ENCODE measurements at places on chromosomes 12 and 14.

GRCh38 chr12:116600959-116601918, 42.1 kb downstream of the MAP1LC3B2 start:
- no peak for DNase-seq

DNA sequence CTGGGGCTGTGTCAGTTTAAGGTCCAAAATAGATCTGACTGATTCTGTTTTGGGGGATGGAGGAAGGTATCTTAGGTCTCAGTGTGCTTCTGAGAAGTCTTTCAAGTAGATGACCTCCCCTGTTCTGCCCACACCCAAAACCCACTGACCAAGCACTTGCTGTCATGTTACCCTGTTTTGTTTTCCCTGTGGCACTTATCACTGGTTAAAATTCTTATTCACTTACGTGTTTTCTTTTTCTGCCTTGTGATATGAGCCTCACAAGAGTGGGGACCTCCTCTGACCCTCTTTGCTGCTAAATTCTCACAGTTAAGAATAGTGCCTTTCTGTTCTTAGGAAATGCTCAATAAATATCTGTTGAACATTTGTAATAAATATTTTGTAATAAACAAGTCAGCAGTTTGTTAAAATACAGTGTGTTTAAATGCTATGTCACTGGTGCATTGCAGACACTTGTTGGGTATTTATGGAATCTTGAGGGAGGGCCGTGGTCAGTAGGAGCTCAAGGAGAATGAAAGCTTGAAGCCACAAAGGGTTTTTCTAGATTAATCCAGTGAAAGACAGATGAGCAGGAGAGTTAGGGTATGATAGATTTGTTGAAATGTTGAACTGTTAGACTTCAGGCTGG, 20.9 kb downstream of the PLEKHA5 start:
- DNase-seq: no peak

GRCh38 chr14:73153272-73153671, 17.0 kb downstream of the PSEN1 start:
- DNase-seq: no peak

GRCh38 chr12:130254461-130255276, 83.0 kb upstream of the PIWIL1 start:
- no peak for DNase-seq

DNA sequence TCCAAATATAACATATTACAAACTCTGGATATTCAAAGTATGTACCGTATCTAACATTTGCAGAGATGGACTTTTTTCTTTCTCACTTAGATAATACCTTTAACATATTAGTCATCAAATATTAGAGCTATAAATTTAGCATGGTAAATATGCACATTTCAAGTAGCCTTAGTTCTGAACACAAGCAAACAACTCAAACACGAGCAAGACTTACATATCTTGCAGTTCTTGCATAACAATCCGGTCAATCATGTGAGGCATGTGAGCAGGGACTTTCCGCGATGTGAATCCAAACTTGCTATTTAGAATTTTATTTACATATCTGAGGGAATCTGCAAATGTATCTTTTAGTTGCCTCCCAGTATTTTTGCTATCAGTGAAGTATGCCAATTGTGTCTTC, 22.1 kb upstream of the SYCP3 start:
- no peak for DNase-seq

DNA sequence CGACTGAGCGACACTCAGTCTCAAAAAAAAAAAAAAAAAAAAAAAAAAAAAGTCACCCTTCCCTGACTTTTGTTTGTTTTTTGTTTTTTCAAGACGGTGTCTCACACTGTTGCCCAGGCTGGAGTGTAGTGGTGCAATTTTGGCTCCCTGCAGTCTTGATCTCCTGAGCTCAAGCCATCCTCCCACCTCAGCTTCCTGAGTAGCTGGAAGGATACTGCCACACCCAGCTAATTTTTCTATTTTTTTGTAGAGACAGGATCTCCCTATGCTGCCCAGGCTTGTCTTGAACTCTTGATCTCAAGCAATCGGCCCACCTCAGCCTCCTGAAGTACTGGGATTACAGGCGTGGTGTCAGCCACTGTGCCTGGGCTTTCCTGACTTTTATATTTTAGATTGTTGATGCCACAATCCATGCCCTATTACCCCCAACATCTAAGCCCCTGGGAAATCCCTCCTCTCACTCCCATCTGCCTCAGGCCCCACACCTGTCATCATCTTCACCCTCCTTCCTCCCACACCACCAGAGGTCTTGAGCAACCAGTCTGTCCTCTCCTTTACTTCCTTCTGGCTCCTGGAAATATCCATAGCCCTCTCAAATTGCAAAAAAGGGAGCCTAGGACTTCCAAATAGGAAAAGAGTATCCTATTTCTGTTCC, 7.8 kb downstream of the IKZF4 start:
- no peak for DNase-seq

DNA sequence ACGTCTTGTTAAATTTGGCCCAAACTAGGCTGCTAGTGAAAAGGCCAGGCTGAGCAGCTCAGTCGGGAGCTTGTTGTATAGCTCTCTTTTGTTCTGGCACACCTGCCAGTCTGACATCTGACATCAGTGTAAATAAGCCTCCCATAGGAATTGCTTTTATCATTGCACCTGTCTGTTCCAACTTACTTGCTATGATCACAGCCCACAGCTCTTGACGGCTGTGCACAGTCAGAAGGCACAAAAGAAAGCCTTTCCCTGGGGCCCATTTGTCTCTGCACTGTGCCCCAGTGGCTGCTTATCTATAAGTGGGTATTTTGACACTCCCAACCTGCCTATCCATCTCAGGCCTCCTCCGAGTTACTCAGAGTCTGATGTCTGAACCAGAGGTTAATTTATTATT, 324.5 kb downstream of the NUAK1 start:
- DNase-seq: no peak

- no peak for DNase-seq
Observed at GRCh38 chr12:118302053-118302452, 70.7 kb downstream of the TAOK3 start.

DNA sequence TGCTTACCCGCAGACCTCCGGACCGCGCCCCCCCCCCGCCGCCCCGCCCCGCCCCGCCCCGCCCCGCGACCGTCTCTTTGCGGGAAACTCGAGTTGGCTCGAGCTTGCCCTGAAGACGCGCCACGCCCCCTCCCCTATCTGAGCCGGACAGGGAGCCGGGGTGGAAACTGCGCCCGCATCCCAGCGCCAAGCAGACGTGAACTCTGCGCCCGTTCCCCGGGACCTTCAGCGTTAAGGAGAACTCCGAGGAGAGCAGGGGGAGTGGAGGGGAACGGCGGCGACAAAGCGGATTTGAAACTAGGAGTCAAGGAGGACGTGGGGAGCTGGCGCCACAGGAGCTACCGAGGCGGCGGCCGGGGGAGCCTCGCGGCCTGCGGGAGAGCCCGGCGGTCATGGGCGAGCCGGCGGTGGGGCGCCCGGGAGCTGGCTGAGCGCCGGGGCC, at the start of gene KCNK13:
KCNK13 (plus strand) TSS at position 310 of the 442 bp plus-strand sequence. CDS start 212 bp downstream, outside the sequence.
- DNase-seq: no peak

- DNase-seq: no peak
Observed at GRCh38 chr12:116861320-116861719, 19.9 kb downstream of the HRK start.

DNA sequence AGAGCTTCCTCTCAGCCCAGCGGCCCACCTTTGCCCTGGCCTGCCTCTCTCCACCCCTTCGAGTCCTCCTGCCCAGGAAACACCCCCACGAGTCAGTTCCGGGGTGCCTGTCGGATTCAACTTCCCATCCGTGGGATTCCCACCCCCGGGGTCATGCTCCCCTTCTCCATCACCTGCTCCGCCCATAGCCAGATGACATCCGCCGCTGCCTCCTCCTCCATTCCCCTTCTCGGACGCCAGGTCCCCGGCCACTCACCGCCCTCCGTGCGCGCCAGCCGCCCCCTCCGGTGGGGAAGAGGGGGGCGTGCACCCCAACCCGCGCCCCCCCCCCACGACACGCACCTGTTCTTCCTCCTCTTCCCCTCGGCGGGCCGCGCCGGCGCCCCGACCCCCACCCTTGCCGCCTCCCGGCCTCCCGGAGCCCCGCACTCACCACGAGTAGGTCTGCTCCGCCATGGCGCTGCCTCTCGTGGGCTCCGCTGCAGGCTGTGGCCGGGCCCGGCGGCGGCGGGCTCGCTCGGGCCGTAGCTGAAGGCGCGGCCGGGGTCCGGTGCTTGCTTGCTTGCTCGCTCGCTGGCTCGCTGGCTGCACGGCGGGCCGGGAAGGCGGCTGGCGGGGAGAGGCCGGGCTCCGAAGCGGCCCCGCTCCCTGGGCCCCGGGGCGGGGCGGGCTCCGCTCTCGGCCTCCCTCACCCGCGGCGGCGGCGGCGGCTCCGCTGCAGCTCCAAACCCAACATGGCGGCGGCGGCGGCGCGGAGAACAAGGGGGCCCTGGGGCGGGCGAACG, 554 bp downstream of the SPPL3 start:
- peak; percentile 64 for DNase-seq

GRCh38 chr14:66508846-66509621, 1.1 kb downstream of the GPHN start:
- DNase-seq: peak; percentile 32

- no peak for DNase-seq
Observed at GRCh38 chr12:53940443-53941014, 1.9 kb downstream of the HOXC13 start.

DNA sequence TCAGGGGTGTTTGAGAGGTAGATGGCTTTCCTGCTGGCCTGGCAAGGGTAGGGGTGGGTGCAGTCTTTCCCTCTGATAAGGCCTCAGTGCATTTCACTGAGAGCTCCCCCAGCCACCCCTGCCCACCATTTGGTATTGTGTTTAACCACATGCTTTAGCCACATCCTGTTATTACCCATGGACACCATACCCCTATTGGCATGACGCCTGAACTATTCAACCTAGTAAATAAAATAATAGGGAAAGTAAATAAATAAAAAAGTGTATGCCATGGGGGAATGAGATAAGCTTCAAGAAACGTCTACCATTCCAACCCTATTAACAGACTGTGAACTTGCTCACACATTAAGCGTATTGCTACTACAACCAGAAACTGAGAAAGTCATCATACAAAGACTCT, 7.6 kb upstream of the LGR5 start:
- DNase-seq: no peak

- DNase-seq: no peak
Observed at GRCh38 chr12:3282384-3282670, 205.1 kb downstream of the TSPAN9 start.

DNA sequence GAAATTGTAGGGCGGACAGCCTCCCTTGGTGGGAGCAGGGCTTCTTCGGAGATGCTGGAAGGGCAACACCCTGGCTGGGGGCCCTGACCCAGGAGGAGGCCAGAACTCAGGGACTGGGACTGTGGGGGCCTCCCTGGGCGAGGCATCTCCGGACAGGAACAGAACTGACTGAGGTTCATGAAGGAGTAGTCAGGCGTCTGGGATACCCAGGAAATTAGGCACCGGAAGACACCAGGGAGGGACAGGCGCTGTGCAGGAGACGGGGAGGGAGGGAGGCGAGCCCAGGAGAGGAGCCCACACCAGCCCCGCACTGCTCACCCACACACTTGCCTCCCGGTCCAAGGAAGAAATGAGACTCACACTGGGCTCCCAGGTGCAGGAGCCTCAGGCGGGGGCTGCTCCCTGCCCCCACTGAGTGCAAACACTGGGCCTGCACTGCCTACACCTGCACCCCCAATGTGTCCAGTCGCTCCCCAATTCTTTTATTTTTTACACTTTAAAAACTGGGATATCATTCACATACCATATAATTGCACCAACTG, 262.6 kb upstream of the SFSWAP start:
- no peak for DNase-seq

GRCh38 chr14:99908653-99909250, 115.5 kb downstream of the EML1 start:
- no peak for DNase-seq

GRCh38 chr14:50862036-50862570, 9.8 kb upstream of the ABHD12B start:
- no peak for DNase-seq

- no peak for DNase-seq
Observed at GRCh38 chr14:93105362-93105761, 10.4 kb downstream of the ITPK1 start.

- no peak for DNase-seq
Observed at GRCh38 chr14:71487941-71488340, 444.3 kb upstream of the RGS6 start.

- no peak for DNase-seq
Observed at GRCh38 chr14:37606678-37607077, 11.2 kb downstream of the TTC6 start.

DNA sequence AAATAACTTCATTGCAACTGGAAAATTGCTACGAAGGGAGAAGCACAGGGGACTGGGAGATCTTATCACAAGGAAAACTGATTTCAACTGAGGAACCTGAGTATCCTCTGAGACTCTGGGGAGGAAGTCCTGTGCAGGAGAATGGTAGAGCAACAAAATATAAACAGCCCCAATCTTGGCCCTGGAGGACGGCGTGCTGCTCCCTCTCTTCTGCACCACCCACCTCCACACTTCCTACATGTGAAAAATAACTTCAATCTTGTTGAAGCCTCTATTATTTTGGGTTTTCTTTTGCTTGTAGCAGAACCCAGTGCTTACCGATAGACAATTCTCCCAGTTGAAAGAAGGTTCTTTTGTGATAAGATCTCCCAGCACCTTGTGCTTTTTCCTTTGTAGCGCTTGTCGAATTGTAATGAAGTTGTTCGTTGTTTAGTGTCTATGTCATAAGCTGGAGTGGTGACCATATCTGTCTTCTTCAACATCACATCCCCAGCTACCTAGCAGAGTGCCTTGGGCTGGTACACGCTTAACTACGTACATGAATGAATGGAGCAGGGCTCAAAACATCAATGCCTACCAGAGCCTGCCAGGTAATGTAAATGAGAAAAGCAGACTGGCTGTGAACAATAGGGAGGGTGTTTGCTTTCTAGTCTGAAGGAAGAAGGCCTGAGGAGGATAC, 2.8 kb upstream of the CD4 start:
- no peak for DNase-seq

DNA sequence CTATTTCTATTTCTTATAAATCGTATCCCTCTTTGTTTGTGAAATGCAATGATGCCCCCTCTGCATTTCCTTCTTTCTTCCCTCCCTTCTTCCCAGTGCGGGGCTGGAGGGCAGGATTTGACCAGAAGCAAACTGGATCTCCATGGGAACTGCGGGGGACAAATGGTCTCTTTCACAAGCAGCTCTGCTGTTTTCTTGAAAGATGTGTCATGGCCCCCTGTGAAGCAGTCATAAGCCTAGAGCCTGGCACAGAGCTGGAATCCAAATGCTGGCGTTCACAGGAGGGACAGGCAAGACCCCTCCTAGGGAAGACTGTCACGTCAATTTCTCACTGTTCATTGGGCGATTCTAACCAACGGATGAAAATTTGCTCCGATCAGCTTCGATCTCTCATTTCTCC, 203.5 kb upstream of the NOS1 start:
- no peak for DNase-seq

GRCh38 chr12:27280412-27280811, 36.3 kb downstream of the STK38L start:
- no peak for DNase-seq
